H1 (cell line): ENCODE measurements at places on chromosomes 16 and 17. TPM values are rescaled to one million over a fixed set of nuclear protein-coding genes. Genes with fewer than 3 reads are reported as not detected.

GRCh38 chr16:2664574-2664982, 17.7 kb upstream of the KCTD5 start:
- no peak for DNase-seq
- no peaks in the 10 kb centered on the region for H3K36me3 ChIP-seq
- H3K27me3 ChIP-seq = no peaks in the 10 kb centered on the region
- no peak overlapping the region for H3K27ac ChIP-seq
- H3K4me3 ChIP-seq = no peak overlapping the region
- no peaks in the 10 kb centered on the region for H3K4me1 ChIP-seq

- no peak for DNase-seq
- no peaks in the 10 kb centered on the region for H3K36me3 ChIP-seq
- no peaks in the 10 kb centered on the region for H3K27me3 ChIP-seq
- no peak overlapping the region for H3K27ac ChIP-seq
- H3K4me3 ChIP-seq = no peak overlapping the region
These were observed 101.5 kb downstream of the STXBP4 start for GRCh38 chr17:55069983-55070529.

DNA sequence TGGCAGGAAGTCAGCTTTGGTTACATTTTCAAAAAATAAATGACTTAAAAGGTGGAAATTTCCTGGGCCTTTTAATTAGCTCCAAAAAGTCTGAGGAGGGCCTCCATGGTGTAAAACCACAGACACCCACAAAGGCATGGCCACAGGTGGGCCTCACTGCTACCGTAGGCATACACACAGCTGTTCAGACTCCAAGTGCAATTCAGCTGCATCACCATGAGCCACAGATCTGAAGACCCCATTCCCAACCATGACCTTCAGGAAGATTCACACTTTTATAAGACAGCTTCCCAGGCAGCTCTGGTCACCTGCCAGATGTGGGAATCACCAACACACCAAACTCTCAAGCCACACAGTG, 20.6 kb downstream of the CSNK2A2 start:
- no peaks in the 10 kb centered on the region for H3K27me3 ChIP-seq
- no peaks in the 10 kb centered on the region for H3K4me1 ChIP-seq
- H3K4me3 ChIP-seq = no peak overlapping the region
- H3K36me3 ChIP-seq = peaks cover 61% of the 10 kb centered on the region
- H3K27ac ChIP-seq = no peak overlapping the region

SMIM36 gene
- not detected in 2 replicates for total RNA-seq

- no peaks in the 10 kb centered on the region for H3K27me3 ChIP-seq
- H3K4me3 ChIP-seq = no peak overlapping the region
- no peak overlapping the region for H3K27ac ChIP-seq
- H3K36me3 ChIP-seq = no peaks in the 10 kb centered on the region
These were observed 2288.4 kb downstream of the TP53TG3F start for GRCh38 chr16:35747658-35748455.

GRAPL gene
- not detected in 2 replicates for total RNA-seq

- H3K27me3 ChIP-seq = no peaks in the 10 kb centered on the region
- no peaks in the 10 kb centered on the region for H3K4me1 ChIP-seq
- H3K27ac ChIP-seq = no peak overlapping the region
- no peaks in the 10 kb centered on the region for H3K36me3 ChIP-seq
These were observed 2180.1 kb downstream of the TP53TG3F start for GRCh38 chr16:35639233-35640205.

DHRS7C gene
- not detected in 2 replicates for total RNA-seq

DNA sequence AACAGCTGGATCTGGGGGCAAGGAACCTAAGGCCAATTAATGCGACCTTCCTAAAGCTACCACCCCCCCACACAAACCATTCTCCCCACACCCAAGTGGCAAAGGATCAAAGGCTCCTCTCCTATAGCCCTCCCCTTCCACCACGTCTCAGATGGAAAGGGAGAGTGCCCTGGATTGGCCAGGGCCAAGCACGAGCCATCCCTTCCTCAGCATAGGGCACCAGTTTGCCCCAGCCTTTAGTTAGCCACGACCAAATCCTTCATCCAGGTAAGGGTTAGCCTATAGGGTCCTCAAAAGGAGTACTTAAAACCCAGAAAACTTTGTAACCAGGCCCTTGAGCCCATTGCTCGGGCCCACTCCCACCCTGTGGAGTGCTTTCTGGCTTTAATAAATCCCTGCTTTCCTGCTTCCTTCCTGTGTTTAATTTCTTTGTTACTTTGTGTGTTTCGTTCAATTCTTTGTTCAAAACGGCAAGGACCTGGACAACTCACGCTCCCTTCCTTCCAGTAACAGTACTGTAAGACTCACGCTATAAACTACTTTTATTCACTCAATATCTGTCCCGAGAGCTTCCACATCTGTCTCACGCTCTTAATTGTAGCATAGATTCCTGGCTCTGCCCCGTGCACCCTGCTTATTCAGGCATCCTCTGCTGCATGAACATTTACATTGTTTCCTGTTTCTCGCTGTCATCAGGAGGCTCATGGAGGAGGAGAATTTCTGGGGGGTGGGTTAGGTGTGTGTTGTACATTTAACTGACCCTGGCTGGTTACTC, 62.3 kb downstream of the TNFRSF13B start:
- H3K36me3 ChIP-seq = no peaks in the 10 kb centered on the region
- H3K27ac ChIP-seq = no peak overlapping the region
- H3K4me3 ChIP-seq = no peak overlapping the region

UMOD gene
- not detected in 2 replicates for total RNA-seq

MYL11 gene
- total RNA-seq = 1.2 TPM in 1 of 2 replicates, not detected in the other

KRTAP9-2 gene
- total RNA-seq = not detected in 2 replicates

DNA sequence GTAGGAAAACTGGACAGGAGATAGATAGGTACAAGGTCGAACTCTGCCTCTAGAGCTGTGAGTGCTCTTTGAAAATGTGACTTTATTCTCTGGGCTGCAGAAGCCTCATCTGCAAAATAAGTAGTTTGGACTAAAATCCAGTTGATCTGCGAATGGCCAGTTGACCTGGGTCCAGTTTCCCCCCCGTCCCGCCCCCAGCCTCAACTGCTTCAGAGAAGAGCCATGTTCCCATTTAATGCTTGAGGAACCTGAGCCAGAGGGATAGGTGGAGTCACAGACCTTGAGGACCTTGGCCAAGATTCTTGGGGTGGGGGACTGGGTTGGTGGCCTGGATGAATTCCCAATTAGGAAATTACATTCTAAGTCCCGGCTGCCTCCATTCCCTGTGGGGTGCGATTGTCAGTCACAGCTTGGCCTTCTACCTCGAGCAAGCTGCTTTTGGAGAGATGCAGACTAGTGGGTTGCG, 14.1 kb downstream of the TBX2 start:
- peaks cover 67% of the 10 kb centered on the region for H3K27me3 ChIP-seq
- peaks cover 16% of the 10 kb centered on the region for H3K4me1 ChIP-seq
- DNase-seq = no peak

- no peak for DNase-seq
- H3K4me1 ChIP-seq = no peaks in the 10 kb centered on the region
- H3K4me3 ChIP-seq = no peak overlapping the region
- H3K36me3 ChIP-seq = peaks cover 92% of the 10 kb centered on the region
- H3K27me3 ChIP-seq = no peaks in the 10 kb centered on the region
These were observed 33.5 kb upstream of the ARL6IP1 start for GRCh38 chr16:18834864-18835263.

CCL1 gene
- total RNA-seq = not detected in 2 replicates

DNA sequence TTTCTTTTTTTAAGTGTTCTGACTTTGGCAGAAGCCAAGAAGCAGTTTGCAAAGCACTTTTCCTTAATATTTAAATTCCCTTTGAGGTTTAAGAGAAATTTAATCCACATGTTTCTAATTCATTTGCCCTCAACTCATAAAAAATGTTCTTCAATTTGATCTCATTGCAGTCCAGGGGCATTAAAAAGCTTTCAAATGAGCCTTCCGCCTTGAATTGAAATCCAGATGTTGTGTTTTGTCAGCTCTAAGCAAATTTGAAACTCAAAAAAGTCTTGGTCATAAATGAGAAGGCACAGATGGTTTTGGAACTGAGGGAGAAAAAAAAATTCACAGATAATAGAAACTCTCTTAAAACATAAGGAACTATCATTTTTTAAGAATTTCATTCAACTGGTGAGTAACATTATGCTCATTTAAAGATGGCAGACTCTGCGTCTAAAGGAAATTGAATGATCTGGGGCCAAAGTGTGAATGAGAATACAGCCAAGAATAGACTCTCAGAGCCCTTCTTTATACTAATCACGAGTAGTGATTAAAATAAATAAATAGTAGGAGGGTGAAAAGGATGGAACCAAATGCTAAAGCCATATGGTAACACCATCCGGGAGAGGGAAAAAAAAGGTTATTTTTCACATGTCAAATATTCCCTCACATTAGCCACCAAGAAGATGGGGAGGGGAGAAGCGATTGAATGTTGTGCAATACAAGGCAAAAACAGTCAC, 1304.7 kb downstream of the CDH8 start:
- DNase-seq = no peak
- H3K4me1 ChIP-seq = no peaks in the 10 kb centered on the region
- no peaks in the 10 kb centered on the region for H3K36me3 ChIP-seq
- H3K27me3 ChIP-seq = no peaks in the 10 kb centered on the region

DNA sequence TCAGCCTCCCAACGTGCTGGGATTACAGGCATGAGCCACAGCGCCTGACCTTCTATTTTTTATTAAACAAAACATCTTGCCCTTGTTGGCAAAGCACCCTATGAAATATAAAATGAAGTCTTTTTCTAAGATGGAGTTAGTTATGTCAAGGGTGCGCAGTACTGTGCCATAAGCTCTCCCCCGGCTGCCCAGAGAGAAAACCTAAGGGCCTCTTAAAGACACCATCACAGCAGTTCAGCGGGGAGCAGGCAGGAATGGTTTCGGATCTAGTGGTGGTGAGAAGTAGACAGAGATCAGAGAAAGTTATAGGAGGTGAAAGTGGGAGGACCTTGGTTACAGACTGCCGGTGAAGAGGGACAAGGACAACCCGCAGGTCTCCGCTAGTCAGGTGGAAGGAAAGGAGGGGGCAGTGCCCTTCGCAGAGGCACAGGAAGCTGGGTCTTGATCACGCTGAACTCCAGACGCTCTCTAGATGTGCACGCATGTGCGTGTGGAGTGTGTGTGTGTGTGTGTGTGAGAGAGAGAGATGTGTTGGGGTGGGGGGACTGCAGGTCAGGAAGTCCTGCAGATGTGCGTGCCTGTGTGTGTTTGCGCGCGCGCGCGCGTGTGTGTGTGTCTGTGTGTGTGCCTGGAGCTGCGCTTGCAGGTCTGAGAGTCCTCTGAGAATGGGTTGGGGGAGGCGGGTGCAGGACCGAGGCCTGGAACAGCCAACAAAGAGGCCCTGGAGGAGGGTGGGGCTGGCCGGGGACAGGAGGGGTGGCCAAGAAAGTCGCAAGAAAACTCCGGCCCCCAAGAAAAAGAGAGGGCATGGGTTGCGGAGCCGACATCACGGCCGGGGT, 748 bp upstream of the CMTM3 start:
- peak overlapping the region; percentile 71 for H3K4me3 ChIP-seq
- peak; percentile 80 for DNase-seq
- H3K36me3 ChIP-seq = no peaks in the 10 kb centered on the region

CSF3 gene
- total RNA-seq = not detected in 2 replicates

- H3K36me3 ChIP-seq = no peaks in the 10 kb centered on the region
- no peaks in the 10 kb centered on the region for H3K27me3 ChIP-seq
- peaks cover 3% of the 10 kb centered on the region; the same call in 1 of the 2 replicates for H3K4me1 ChIP-seq
- no peak overlapping the region for H3K4me3 ChIP-seq
These were observed 13.9 kb upstream of the LPCAT2 start for GRCh38 chr16:55494994-55495421.

GNGT2 gene
- 0.73 and 1.4 TPM in 2 replicates for total RNA-seq

TMIGD1 gene
- not detected in 2 replicates for total RNA-seq

CCL14 gene
- not detected in 2 replicates for total RNA-seq

GRCh38 chr17:73000832-73001231, 91.7 kb downstream of the SLC39A11 start:
- no peaks in the 10 kb centered on the region for H3K27me3 ChIP-seq
- H3K4me3 ChIP-seq = no peak overlapping the region
- DNase-seq = no peak
- H3K36me3 ChIP-seq = no peaks in the 10 kb centered on the region

CCL4L2 gene
- total RNA-seq = not detected in 2 replicates

FOXL1 gene
- 0.29 TPM in 1 of 2 replicates, not detected in the other for total RNA-seq

- DNase-seq = no peak
- no peaks in the 10 kb centered on the region for H3K36me3 ChIP-seq
- peaks cover 19% of the 10 kb centered on the region for H3K27me3 ChIP-seq
- H3K27ac ChIP-seq = no peak overlapping the region
These were observed 448 bp downstream of the VTN start for GRCh38 chr17:28369684-28370034.

ACD gene
- 34.8 and 35.8 TPM in 2 replicates for total RNA-seq

CD79B gene
- 1.5 and 2.2 TPM in 2 replicates for total RNA-seq

GRCh38 chr16:57191056-57191571, 5.0 kb downstream of the RSPRY1 start:
- no peaks in the 10 kb centered on the region for H3K36me3 ChIP-seq
- H3K27ac ChIP-seq = no peak overlapping the region
- H3K4me1 ChIP-seq = no peaks in the 10 kb centered on the region
- no peaks in the 10 kb centered on the region for H3K27me3 ChIP-seq
- DNase-seq = no peak
- H3K4me3 ChIP-seq = no peak overlapping the region

DNA sequence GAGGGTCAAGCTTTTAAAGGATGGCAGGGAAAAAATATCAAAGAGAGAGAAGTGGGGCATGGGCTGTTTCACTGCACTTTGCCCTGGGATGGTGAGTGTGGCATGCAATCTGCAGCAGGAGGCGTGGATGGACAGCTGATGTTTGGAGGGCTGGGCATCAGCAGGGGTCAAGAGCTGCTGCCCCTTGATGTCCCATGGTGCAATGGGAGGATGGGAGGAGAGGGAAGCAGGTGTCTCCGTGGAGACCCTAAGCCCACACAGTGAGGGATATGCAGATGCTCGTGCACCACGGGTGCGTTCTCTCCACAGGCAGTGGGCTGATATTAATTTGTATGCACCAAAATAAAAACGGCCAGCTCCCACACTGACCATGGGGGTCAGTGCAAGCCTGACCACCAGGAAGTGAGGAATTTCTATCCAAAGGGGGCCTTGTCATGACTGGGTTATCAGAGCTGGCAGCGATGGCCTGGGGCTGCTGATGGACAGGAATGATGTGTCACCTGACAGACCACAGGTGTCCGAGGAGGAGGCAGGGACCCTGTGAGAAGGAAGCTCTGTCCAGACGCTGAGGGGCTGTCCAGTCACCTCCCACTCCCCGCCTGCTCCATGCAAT, 183.6 kb downstream of the IRF8 start:
- H3K4me3 ChIP-seq = no peak overlapping the region
- H3K36me3 ChIP-seq = no peaks in the 10 kb centered on the region
- no peaks in the 10 kb centered on the region for H3K27me3 ChIP-seq
- no peak overlapping the region for H3K27ac ChIP-seq

- no peak overlapping the region for H3K27ac ChIP-seq
- no peaks in the 10 kb centered on the region for H3K36me3 ChIP-seq
- DNase-seq = peak; percentile 41
- H3K4me3 ChIP-seq = no peak overlapping the region
These were observed 36.8 kb downstream of the ADCY7 start for GRCh38 chr16:50303041-50303604.

- no peaks in the 10 kb centered on the region for H3K4me1 ChIP-seq
- no peak overlapping the region for H3K27ac ChIP-seq
- no peaks in the 10 kb centered on the region for H3K36me3 ChIP-seq
- no peak for DNase-seq
- H3K4me3 ChIP-seq = no peak overlapping the region
These were observed 4.8 kb downstream of the ABCA10 start for GRCh38 chr17:69223809-69224208.

NRN1L gene
- total RNA-seq = 4.1 and 4.9 TPM in 2 replicates

GRCh38 chr16:85104821-85105391, 7.4 kb downstream of the CIBAR2 start:
- no peaks in the 10 kb centered on the region for H3K4me1 ChIP-seq
- no peak for DNase-seq
- H3K27ac ChIP-seq = no peak overlapping the region
- H3K27me3 ChIP-seq = no peaks in the 10 kb centered on the region
- no peaks in the 10 kb centered on the region for H3K36me3 ChIP-seq

HS3ST3A1 gene
- total RNA-seq = 5.4 and 6.6 TPM in 2 replicates

CNGB1 gene
- total RNA-seq = not detected in 2 replicates

NME1 gene
- total RNA-seq = 307 and 310 TPM in 2 replicates
